ENCODE measurements at places on chromosomes 1 and 21.

DNA sequence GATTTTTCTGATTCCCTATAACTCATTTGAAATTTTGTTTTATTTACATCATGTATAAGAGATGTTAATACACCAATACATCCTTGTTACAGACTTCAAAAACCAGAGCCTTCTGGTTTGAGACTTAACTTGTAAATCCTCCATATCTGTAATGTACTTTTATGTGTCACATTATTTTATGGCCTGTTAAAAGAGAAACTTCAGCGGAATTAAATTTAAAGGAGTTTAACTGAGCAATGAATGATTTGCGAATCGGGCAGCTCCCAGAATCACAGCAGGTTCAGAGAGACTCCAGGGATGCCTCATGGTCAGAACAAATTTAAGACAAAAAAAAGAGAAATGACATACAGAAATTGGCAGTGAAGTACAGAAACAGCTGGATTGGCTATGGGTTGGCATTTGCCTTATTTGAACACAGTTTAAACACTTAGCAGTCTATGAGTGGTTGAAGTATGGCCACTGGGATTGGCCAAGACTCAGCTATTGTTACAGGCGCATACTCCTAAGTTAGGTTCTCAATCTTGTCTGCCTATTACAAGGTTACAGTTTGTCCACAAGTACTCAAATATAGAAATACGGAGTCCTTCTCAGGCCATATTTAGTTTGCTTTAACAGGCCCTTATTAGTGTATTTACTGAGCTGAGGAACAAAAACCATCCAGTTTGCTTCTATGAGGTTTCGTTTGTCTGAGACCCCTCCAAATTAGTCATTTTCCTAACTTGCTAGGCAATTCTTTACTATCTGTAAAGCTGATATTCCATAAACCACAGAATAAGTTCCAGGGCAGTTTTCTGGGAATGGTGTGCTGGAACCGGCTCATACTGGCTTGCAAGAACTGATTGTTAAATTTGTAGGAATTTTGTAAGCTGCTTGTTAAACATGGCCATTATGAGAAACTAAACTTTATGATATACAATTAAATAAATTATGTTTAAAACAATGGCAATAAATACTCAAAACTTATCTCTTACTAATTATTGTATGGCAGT, 56.2 kb upstream of the WDR26 start:
- no peak for DNase-seq

GRCh38 chr1:115282807-115283208, 55.2 kb downstream of the NGF start:
- no peak for DNase-seq

DNA sequence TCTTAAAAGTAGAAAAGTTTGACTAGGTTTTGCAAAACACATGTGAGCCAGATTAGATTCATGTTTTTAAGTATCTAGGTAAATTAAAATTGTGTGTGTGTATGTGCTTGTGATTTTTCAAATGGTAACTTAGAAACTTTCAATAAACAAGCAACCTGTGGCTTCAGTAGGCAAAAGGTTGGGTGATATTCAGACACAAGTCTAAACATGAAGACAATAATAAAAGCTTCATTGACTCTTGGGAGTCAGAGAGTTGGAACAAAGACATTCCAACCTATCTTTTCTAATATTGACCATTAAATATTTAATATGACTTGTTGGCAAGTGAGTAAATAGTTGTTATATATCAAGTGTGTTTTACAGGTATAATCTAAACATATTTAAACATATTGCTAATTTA, 1049.6 kb upstream of the ADGRL4 start:
- no peak for DNase-seq

DNA sequence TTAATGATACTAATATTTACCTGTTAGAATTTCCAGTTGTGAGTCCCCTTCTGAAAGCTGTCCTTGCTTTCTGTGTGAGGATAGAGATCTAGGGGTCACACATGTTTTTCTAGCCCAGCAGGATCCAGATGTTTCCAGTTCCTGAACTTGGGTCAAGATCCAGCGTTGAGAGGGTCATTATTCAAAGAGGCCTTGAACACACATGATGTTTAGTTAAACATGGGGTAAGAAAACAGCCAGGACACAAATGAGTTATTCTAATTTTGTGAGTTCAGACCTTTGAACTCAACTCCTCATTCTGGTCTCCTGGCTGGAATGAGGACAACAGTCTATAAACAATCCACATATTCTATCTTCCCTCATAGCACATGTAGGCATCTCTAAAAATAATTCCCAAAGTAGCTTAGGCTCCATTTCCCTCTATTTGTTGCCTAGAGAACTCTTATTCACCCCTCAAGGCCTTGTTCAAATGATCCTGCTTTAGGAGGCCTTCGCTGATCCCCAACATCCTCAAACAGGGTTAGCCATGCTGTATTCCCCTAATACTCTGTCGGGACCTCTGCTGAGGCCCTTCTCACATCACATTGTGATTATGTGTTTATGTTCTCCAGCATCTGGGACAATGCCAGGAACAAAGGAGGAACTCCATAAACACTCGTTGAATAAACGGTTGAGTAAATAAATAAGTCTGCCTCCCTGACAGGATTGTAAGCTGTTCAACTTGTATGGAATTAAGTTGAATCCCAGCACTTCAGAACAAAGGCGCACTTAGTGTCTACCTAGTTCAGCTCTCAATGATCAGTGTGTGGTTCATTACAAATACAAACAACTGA, 15.0 kb upstream of the KCNN3 start:
- no peak for DNase-seq

GRCh38 chr1:200062143-200062542, 34.6 kb downstream of the NR5A2 start:
- no peak for DNase-seq

DNA sequence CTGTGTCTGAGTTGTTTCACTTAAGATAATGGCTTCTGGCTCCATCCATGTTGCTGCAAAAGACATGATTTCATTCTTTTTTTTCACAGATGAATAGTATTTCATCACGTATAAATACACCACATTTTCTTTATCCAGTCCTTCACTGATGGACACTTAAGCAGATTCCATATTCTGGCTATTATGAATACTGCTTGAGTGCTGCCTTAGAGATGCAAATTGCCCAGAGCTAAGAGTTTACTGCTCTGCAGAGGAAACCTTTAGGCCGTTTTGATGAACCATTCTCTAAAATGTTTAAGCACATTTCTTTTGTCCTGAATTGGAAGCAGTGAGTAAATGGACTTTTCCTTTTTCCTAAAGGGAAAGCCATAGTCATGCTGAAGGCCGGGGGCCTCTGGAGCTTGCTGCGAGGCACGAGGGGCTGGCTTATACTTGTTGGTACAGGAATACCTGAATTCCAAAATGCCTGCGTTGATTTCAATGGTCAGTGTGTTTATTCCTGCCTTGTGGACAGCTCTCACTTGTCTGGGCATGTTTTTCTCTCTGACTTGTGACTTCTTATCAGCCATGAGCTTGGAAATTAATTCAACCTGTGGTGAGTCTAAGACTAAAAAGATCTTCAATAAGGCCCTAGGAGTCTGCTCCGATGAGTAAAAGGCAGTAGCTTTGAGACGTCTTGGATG, 201.0 kb upstream of the MAP1LC3C start:
- no peak for DNase-seq

GRCh38 chr1:182080955-182081582, 19.6 kb upstream of the ZNF648 start:
- DNase-seq, result no peak

GRCh38 chr1:15323989-15324868, 77.2 kb downstream of the FHAD1 start:
- no peak for DNase-seq

- DNase-seq, result no peak
Measured at GRCh38 chr1:161840363-161840762, 74.2 kb downstream of the ATF6 start.

DNA sequence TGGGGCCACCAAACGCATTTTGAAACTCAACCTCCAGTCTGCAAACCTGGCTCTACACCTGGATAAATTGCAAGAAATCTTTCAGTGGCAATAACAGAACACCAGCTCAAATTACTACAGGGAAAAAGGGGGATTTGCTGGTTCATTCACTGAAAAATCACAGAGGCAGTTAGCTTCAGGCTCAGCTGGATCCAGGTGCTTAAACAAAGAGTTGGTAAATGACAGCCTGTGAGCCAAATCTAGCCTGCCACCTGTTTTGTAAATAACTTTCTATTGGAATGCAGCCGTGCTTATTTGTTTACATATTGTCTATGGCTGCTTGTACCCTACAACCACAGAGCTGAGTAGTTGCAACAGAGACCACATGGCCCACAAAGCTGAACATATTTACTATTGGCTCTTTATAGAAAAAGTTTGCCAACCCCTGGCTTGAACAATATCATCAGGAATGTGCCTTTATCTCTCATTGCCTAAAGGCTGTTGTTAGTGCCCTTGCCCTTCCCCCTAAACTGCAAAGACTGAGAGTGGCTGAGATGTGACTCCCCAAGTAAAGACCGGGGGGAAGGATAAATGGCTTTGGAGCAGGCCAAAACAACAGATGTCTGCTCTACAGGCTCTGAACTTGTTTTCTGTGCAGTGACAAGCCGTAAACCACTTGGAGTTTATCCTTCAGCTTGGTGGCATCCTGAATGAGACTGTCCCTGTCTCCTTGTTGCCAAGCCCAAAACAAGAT, 21.5 kb upstream of the PTPRF start:
- no peak for DNase-seq

GRCh38 chr1:86782482-86782881, 78.1 kb downstream of the SH3GLB1 start:
- DNase-seq, result no peak

DNA sequence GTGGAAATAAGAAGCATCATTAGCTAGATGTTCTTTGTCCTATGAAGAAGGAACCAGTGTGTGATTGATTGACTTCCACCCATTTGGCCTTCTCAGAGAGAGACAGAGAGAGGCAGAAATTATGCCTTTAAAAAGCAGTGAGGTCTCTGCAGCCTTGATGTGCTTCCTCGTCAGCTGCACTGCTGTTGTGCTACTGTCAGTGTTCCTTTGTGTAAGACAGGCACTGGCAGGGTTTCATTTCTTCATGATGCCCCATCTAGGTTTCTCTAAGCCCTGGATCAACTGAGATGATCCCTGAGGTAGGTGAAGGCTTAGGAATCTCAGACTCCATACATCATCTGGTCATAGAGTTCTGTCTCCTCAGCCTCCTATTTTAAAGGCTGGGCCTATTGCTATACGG, 34.9 kb downstream of the GPR3 start:
- DNase-seq, result no peak

DNA sequence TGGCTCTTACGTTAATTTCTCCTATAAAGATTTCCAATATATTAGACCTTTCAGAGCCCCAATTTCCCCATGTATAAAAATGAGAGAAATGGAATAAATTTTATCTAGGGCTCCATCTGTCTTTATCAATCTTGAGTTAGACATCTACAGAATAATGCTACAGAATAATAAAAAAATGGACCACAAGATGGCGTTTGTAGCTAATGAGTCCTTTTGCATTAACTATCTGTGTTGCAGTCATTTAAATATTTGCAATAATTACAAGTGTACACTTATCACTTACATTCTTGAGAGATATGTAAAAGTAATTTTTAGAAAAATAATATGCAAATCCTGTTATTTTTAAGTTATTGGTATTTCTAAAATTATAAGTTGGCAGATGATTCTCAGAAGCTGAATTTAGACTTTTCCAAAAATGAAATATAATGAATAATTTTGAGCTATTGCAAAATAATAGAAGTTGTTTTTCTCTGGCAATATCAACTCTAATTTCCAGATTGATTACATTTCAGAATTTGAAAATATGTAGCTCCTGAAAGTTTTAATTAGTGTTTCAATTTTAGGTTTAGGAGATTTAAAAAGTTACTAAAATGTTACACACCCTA, 87.7 kb downstream of the SNX7 start:
- DNase-seq, result no peak

GRCh38 chr1:32701421-32701911, 1.1 kb downstream of the SYNC start:
- DNase-seq, result no peak

DNA sequence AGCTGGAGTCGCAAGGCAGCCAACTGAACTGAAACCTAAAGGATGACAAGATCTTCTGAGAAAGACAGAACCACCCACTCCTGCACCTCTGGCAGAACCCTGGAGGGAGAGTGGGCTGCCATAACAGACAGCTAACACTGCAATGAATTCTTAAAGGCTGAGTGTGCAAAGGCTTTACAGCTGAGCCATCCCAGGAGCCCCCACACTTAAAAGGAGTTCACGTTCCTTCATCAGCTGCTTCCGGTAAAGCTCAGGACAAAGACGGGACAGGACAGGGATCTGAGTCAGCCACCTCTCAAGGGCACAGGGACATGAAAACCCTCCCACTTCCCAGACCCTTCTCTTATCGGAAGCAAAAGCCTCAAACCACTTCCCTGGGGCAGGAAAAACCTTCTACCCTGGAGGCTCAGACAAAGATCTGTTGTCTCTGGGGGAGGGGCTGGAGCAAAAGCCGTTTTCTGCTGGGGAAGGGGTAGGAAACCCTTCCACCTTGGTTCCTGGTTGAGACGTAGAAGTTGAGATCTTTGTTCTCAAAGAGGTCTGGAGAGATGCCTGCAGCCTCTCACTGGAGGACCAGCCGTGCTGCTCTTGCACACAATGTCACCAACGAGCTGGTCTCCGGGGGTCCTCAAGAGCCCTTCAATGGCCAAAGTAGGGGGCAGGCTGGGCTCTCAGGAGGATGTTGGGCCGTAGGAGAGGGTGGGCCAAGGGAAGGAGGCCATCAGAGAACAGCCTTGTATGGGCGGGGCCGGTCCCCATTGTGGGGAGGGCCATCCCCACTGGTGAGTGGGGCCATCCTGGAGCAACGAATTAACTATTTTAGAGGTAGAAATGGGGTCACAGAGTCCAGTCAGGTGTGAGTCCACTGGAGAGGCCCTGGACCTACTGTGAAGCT, 452.4 kb downstream of the PTPRU start:
- DNase-seq, result peak; percentile 42

GRCh38 chr1:9294405-9294773, 1.7 kb downstream of the SPSB1 start:
- no peak for DNase-seq

GRCh38 chr1:235455823-235456222, 48.4 kb downstream of the B3GALNT2 start:
- no peak for DNase-seq

GRCh38 chr1:11670747-11671146, 6.7 kb downstream of the FBXO6 start:
- no peak for DNase-seq

DNA sequence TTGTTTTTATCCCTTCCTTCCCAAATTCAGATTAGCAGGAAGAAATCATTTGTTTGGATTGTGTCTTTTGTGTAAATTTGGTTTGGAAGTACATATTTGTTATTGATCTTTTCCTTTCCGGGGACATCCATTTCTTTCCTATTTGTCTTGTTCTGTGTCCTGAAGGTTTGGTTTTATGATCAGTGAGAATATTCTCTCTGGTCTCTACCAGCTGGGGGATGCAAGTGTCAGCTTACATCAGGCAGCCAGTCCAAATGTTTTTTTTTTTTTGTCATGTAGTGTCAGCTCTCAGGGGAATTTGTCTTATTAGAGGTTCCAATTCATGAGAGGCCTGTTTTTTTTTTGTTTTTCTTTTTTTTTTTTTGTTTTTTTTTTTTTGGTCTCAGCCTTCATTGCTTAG, 479.2 kb upstream of the LRRC7 start:
- no peak for DNase-seq

- DNase-seq, result peak; percentile 23
Measured at GRCh38 chr1:41612953-41613352, 128.5 kb upstream of the EDN2 start.

GRCh38 chr1:237562242-237562823, 328.4 kb downstream of the ZP4 start:
- DNase-seq, result no peak

Measured in ecto neural progenitor cell (in vitro differentiated cells).